GM10248 (cell line): ENCODE measurements at places on chromosomes 3 and 15.

DNA sequence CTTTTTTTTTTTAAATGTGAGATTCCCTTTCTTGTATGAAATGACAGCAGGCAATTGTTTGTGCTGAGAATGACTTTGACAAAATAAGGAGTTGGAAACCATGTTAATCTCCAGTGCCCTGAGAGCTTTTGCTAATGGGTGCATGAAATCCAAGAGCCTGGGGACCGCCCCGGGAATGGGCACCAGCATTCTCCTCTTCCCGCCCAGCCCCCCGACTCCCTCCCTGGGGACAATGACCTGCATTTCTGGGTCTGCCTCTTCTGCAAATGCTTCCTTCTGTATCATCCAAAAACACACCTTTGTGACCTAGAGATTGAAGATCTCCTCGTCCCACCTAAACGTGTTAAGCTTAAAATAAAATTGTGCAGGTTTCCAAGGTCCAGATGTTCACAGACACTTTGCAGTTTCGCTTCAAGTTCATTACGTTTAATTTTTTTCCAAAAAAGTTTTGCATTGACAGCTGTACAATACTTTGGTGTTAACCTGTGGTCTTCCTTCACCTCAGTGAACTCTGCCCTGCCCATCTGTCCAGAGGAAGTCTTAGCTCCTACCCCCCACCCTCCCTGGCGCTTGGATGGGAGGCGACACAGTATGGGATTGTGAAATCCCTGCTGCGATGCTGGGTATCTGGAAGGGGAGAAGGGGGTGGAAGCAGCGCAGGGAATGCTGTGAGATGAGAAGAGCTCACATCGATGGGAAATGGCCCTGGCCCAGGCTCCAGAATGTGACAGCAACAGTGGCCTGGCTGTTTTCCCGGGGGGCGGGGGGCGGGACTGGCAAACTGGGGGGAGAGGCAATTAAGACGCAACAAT is 50.1 kb downstream of the TLE3 start:
- DNase-seq = no peak

GRCh38 chr3:156181509-156181908 is 61.1 kb downstream of the KCNAB1 start:
- no peak for DNase-seq

DNA sequence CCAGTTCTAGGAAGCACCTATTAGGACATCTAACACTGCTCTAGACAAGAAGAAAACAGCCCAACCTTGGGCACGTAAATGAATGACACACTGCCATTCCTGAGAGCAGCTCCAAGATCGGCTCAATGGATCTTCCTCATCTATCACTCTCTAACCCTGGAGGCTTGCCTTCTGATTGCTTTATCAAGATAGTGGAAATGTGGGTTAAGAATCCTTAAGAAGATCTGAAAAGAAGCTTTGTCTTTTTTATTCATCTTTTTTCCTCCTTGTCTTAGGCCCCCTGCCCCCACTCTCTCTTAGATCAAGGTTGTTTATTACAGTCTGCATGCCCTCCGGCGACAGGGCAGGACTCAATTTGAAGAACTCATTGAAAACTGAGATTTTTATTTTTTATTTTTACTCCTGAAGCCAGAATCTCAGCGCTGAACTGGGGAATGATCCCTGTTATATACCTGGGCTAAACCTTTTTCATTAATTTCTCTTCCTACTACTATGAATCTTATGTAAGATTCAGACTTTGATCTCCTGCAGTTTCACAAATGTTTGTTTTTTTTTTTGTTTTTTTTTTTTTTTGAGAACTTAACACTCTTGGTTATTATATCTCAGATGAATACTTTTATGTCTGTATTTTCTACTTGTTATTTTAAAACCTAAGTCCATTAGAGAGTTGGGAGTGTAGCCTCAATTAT is 219.5 kb downstream of the SV2B start:
- no peak for DNase-seq

- no peak for DNase-seq
Measured at GRCh38 chr3:71048948-71049347, 534.6 kb downstream of the FOXP1 start.

- no peak for DNase-seq
Measured at GRCh38 chr3:72957297-72957696, 39.3 kb upstream of the PPP4R2 start.

DNA sequence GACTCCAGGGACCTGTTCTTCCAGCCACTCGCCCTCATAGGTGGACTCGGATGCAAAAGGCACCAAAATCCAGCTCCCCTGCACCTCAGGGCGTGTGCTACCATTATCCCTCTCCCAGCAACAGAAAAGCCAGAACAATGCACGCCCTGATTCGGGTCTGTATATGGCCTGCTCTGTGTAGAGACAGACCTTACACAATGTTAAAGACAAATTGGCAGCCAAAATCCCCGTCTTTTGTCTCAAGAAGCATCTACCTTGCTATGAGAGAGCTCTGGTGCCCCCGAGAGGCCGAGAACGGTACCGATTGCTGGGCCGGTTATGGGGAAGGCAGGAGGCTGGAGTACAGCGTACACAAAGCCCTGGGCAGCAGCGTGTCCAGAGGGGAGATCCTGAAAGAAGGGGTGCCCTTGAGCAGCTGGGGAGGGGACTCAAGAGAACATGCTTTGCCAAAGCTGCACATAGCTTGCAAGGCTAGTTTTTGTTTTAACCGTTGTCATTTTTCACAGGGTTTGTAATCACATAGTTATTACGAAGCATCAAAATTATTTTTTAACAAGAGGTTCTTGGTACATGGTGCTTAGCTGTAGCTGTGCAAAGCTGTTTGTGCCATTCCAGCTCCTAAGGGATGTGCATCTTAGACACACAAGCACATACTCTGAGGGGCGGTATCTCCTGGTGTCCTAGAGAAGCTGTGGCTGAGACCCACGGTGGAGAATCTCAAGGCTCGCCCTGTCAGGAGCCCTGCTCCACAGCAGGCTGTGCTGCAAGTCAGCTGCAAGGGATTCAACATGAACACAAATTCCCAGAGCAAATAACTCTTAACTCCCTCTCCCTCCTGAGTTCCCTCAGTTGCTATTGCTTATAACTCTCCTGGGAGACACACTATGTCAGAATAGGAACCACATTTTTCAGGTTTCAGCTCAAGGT is 461.5 kb upstream of the PPP2R3A start:
- DNase-seq = peak; percentile 49

GRCh38 chr3:80233576-80233975 is 465.8 kb upstream of the ROBO1 start:
- DNase-seq = no peak
